ENCODE measurements at places on chromosomes 7 and 10.
A peak's percentile ranks its signal among the peaks of the same experiment; 100 is the strongest.

GRCh38 chr10:32893434-32893833 is 64.6 kb downstream of the ITGB1 start:
- DNase-seq = no peak

- no peak for DNase-seq
These were observed 11.7 kb downstream of the CPA5 start for GRCh38 chr7:130356121-130356875.

- DNase-seq = no peak
These were observed 143.8 kb downstream of the C7orf25 start for GRCh38 chr7:42768045-42768444.

DNA sequence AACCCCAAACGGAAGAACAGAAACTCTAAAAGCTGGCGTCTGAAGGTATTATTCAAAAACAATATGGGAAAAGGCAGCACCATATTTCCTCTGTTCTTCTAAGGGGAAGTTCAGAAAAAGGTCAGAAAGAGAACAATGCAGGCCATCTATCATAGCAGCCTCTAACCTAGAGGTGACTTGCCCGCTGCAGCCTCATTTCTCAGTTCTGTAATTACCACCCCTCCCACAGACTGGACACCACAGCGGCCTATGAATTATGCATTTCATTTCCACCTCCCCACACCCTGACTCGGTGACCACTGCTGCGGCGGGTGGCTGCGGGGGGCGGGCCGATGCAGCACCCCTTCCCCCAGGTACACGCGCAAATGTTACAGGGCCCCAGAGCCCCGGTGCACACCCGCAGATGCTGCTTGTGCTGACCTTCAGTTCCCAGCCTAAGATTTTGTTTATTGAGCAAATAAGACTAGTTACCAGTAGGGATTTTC is 125.5 kb downstream of the CLEC2L start:
- no peak for DNase-seq

GRCh38 chr7:107559864-107560263 is 3.9 kb downstream of the COG5 start:
- DNase-seq = no peak

GRCh38 chr7:53768186-53768585 is 732.8 kb downstream of the POM121L12 start:
- no peak for DNase-seq

DNA sequence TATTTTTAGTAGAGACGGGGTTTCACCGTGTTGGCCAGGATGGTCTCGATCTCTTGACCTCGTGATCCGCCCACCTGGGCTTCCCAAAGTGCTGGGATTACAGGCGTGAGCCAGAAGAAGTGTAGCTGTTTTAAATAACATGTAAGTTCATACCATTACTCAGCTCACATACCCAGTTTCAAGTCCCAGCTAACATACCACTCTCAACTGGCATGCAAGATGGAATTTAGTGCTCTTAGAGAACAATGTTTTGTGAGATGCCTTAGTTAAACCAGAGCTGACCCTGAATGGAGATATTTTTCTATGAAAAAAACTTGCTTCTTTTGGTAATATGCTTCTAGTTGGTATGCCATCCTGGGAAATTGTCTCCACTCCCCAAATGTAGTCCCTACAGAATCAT is 37.3 kb downstream of the HBP1 start:
- DNase-seq = no peak

DNA sequence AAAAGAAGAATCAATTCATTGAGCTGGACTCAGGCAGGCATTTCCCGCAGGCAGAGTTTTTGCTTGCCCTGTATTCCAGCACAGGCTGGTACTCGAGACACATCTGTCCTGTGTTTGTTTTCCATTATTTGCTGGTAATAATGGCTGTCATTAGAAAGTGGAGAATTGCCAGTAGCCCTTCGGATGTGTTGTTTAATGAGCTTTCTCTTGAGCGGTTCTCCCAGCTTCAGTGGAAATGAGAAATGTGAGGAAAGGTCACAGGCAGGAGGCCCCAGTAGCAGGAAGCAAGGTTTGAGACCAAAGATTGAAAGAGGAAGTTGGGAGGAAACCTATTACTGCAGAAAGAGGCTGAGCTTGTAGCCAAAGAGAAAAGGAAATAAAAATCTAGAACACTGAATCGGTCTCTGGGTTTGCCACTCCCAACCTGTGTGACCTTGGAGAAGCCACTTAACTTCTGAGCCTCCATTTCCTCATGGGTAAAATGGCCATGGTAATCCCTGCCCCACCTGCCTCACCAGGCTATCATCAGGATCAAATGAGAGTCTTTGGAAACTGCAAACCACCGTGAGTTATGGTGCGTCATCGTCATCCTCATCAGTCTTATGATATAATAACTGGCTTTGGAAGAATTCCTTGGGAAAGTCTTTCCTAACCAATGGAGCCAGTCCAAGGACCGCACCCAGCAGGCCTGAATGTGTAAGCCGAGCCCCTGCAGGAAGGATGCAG is 67.7 kb downstream of the TACR2 start:
- peak; percentile 34 for DNase-seq

DNA sequence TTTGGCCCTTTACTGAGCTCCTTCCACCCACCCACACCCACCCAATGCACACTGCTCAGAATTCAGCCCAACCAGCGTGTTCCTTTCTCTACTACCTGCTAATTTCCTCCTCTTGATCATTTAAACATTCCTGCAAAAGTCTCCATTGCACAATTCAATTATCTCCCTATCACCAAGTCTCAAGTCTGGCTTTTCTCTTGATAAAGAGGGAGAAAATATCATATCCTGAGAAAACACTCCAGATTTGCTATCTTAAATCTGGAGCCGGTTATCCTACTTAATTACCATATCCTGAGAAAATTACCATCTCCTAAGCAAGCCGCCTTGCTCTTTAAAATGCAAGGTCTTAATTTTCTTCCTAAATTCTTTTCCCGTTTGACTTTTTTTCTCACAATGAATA is 505.5 kb downstream of the XPNPEP1 start:
- no peak for DNase-seq

Measured in globus pallidus (tissue), 1 donor.